ENCODE measurements at places on chromosomes 13 and 19.

DNA sequence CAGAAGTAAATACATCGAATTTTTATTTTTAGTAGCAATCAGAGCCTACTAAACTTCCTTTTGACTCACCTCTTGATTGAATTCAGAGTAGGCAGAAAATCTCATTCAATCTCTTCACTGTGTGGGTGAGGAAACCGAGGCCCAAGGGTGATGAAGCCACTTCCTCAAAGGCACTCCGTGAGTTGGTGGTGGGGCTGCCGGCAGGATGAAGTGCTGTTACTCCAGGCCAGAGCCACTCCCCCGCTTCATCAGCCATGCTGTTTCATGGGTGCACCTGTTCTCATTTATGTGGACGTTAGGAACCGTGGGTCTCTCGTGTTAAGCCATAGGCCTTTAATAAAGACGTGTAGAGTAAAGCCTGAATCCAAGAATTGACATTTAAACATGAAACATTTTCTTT lies 13.2 kb downstream of the ING1 start:
- DNase-seq: no peak

DNA sequence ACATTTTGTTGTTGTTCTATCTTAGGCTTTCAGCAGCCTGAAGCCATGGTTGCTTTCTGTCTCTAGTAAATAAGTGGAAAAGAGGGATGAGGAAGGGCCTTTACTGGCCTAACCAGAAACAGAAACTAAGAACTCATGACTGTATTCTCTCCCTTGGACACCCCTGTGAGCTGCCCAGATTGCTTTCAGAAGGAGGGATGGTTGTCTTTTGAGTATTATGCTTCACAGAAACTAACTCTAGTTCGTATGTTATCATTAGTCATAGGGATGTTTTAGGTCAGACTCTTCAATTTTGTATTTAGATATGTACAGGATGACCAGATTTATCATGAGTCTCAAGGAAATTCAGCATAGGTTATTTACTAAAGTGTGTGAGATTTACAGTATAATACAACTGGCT lies 17.5 kb downstream of the BORA start:
- DNase-seq: no peak

DNA sequence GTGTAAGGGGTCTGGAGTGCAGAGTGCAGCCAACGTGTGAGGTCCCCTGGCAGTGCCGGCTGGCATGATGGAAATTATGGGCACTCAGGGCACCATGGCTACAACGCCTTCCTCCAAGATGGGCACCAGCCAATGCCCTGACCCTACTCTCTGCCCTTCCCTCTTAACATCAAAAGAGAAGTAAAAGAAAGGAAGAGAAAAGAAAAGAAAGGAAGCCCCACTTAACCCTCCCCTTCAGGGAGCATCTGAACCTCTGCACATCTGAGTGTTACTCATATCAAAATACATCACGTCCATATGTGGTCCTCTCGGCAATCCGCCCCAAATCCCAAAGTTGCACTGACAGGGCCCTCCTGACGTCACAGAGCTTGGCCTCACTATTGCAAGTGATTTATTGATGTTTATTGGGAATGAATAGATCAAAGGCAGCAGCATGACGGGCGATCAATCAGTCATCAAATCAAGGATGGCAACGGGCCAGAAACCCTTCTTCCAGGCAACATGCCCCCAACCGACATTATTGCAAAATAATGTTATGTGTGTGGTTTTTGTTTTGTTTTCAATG lies 1.3 kb downstream of the TSHZ3 start:
- no peak for DNase-seq

DNA sequence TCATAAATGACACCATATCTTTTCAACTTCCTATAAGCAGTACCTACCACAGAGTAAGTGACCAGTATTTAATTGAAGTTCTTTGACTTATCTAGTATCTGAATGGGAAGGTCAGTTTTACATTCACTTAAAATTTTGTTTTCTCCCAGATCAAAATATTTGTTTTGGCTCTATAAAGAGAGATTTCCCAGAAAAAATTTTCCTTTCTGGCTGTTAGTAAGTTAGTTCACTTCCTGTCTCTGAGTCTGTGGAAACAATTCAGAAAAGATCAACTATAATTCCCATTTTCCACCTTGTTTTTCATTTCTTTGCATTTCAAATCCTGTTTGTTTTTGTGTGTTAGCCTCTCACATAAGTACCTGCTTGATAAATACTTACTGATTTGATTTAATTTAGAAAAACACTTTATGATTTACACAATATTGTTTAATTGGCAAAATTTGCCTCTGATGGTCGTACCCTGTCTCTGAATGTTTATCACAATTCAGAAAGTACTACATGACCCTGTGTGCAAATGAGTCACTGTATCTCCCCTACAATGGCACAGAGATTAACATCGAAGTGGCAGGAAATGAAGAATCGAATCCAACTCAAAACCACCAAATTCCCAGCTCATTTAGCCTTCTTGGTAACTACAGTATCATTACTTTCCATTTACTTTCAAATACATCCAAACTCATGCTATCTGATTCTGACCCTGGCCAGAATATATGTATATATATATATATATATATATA lies 15.4 kb upstream of the MED4 start:
- no peak for DNase-seq

Measured in NCI-H1092 (cell line).